Tibial nerve (tissue), 4 donors: ENCODE measurements at places on chromosomes 3 and 15.

- no peak for DNase-seq
These were observed 261.0 kb downstream of the ADAMTSL3 start for GRCh38 chr15:83914906-83915305.

DNA sequence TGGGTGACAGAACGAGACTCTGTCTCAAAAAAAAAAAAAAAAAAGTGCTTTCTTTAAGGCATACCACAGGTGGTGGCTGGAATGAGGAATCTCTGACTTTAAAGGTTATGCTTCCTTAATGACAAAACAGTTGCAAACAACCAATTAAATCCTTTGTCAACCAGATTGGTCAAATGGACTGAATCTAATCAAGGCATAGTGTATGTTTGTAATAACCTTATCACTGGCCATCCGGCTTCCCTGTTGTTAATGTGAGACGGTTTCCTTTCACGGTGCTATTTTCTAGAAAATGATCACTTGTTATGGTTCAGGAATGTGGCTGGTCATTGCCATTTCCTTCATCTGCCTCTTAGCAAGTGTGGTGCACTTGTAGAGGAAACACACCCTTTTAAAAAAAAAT lies 75.9 kb downstream of the FLNB start:
- no peak for DNase-seq

- no peak for DNase-seq
These were observed 1134.2 kb downstream of the ROBO1 start for GRCh38 chr3:78633626-78634025.

- DNase-seq, result no peak
These were observed 227.7 kb downstream of the ROBO2 start for GRCh38 chr3:77267589-77267988.

- no peak for DNase-seq
These were observed 62.2 kb downstream of the SMAD6 start for GRCh38 chr15:66764072-66764786.

DNA sequence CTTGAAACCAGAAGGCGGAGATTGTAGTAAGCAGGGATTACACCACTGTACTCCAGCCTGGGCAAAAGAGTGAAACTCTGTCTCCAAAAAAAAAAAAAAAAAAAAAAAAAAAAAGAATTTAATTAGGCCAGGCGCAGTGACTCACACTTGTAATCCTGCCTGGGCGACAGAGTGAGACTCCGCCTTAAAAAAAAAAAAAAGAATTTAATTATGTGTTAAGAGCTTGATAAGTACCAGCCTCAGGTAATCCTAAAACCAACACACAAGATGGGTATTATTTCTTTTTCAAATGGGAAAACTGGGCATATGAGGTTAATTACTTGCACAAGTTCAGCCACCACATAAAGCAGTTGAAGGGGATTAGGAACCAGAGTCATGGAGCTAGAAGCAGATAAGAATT lies 49.0 kb downstream of the PBRM1 start:
- no peak for DNase-seq

- no peak for DNase-seq
These were observed 53.9 kb downstream of the CRTC3 start for GRCh38 chr15:90583471-90584252.

- no peak for DNase-seq
These were observed 1.3 kb downstream of the VGLL3 start for GRCh38 chr3:86989611-86990010.
